NCI-H1105 (cell line): ENCODE measurements at places on chromosomes 7 and 10.

DNA sequence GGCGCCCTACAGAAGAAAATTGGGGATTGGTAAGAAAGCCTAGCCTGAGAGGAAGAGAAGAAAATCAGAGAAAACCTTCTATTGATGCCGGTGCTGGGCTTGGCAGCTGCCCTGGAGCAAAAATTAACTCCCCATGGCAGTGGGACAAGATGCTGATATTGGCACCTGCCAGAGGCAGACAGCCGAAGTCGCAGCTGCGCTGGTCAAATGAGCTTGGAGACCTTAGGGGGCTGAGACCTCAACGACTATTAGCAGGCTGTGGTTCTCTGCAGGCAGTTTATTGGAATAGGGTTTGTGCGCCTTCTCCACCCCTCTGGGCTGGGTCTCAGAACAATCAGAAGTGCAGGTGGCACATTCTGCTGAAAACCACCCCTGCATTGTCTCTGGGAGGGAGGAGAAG is 213.7 kb downstream of the GFRA1 start:
- DNase-seq = no peak

DNA sequence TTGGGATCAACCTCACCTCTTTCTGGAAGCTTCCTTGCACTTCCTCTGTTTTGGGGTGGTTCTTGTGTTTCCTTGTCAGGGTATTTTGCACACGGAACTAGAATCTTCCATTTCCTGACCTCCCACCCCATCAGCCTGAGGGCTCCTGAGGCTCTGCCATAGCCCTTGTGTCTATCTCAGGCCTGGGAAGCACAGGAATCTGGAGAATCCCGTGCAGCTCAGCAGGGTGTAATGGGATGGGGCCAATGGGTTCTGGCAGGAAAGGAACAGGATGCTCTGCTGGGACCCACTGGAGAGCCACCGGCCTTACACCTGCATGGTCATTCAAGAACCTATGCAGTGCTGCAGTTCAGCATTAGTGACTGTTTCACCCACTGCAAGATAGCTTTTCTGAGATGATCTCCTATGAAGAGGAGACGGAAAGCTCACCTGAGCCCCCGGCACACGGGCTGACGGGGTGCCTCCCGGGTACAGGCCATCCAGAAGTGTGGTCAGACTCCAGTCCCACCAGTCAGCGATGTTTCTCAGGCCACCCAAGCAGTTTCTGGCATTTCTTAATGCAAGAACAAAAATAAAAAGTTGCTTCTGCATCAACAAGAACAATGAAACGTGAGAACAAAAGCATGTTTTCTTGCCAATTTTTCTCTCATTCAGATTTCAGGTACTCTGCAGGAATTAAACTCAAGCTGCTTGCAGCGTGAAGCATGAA is 133.2 kb downstream of the PKD1L1 start:
- no peak for DNase-seq

GRCh38 chr7:94748376-94748775 is 92.4 kb upstream of the SGCE start:
- no peak for DNase-seq

GRCh38 chr7:18689551-18689950 is 194.0 kb downstream of the HDAC9 start:
- DNase-seq = no peak

DNA sequence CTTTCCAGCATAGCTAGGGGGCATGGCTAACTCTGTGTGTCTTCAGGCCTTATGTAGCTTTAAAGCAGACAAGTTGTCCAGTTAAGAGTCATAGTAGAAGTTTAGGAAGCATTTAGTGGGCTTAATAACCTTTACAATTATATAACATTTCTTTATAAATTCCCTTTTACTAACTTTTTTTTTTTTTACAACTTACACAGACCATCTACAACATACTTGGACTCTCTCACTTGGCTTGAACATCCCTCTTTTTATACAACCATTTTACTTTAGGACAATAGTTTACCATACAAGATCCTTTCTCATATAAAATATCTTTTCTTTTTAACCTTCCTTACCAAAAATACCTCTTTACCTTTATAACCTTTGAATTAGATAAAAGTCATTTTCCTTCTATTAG is 26.3 kb downstream of the SP4 start:
- no peak for DNase-seq

- DNase-seq = no peak
These were observed 428.0 kb upstream of the TPK1 start for GRCh38 chr7:145263886-145264285.

DNA sequence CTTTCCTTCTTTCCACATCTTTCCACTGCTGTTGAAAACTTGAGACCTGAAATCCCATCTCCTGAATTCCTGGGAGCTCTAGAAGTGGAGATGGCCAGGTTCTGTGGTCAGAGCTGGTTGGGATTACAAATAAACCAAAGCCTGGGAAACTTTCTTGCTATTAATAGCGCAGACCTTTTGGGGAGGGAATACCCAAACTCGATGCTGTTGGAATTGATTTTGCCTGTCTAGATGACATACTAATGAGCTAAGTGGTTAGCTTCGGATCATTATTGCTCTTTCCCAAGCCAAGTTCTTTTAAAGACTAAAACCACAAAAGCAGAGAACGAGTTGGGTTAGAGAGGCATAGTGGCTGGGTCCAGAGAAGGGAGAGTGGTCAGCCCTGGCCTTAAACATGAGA is 76.6 kb downstream of the TCF7L2 start:
- no peak for DNase-seq

- no peak for DNase-seq
These were observed 54.1 kb downstream of the DAGLB start for GRCh38 chr7:6393667-6394056.

DNA sequence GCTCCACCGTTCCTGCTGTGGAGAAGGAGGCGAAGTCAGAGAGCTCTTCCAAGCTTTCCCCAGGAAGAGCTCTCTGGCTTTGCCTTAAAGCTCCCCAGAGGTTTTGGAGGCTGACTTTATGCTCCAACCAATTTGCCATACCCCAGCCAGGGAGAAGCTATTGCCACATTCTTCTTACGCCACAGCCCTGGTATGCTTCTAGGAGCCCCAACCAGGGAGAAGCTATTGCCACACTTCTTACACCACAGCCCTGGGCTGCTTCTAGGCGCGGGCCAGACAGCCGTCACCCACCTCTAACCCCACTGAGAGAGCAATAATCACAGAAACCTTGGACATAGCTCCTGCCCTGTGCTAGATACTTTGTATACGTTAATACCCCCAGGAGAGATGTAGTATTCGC is 951 bp downstream of the ELOVL3 start:
- DNase-seq = no peak

DNA sequence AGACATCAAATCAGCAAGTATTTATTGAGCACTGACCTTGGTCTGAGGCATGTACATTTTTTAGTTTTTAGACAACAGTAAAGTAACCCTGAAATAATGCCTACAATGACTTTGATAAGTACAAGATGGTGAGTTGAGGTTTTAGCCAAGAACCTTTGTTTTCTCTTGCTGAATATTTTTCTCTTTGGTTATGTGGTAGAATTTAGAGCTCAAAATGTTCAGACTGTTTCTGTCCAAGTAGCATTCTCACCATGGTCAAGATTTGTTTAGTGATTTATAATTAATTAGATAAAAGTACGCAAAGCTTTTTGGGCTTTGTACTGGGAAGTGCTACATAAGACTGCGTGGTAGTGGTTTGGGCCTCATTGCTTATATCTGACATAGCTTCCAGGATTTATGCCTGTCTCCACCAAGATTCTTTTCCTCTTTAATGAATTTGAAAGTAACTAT is 102.4 kb downstream of the KAT6B start:
- DNase-seq = no peak

DNA sequence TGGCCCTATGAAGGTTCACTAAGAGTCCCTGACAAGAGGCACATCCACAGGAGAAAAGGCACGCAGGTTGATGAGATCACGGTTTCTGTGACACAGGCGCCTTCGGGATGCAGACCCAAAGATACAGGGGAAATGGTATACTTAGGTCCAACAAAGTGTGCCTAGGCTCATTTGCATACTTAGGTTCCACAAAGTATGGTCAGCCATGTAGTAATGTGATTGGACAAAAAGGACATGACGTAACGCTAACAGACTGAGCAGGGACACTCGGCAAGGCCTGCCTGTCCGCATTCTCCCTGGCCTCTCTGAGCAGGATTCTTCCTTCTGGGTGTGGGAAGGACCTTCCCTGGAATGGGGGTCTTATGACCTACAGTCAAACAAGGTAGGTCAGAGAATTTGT is 190.6 kb downstream of the CELF2 start:
- no peak for DNase-seq

- no peak for DNase-seq
These were observed 154.5 kb upstream of the MAGI2 start for GRCh38 chr7:79608005-79608404.

DNA sequence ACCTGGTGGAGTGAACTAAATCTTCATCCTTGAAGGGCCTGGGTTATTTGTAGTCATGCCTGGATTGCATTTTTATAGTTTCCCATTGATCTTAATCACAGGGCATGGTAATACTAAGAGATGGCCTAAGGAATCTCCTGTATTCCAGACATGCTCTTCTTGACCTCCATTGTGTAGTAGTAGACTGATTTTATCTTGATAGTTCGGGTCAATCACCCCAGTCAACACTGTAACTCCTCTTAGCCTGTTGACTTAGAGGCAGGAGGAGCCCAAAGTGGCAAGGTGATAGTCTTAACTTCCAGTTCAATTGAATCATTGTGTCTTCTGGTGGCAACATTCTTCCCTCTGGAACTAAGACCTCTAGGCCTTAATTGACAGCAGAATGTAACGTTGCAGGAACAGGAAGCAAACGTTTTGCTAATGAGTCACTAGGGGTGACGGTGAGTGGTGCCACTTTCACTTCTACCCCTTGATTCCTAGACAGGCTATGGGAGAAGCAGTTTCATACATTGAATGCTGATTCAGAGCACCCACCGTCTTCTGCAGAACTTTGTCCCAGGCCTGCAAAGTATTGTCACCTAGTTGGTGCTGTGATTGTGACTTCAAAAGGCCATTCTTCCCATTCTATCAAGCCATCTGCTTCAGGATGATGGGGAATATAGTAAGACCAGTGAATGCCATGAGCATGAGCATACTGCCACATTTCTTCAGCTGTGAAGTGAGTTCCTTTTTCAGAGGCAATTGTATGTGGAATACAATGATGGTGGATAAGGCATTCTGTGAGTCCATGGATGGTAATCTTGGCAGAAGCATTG is 24.0 kb upstream of the PAPSS2 start:
- DNase-seq = no peak

GRCh38 chr10:77530011-77530410 is 107.6 kb downstream of the KCNMA1 start:
- no peak for DNase-seq

DNA sequence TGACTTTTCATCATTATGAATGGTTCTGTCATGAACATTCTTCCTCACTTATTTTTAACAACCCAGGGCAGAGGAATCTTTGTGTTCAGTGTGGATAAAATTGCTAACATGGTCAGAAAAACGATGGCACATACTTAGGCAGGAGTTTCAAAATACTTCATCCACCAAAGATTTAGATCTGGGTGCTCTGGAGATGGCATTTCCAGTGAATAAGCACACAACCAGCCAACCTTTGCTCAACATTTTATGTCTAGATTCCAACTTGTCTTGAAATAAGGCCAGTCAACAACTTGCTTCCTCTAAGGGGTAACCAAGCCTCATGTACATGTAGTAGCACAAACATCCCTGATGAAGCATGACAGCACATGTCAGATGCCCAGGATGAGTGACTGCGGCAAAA is 33.4 kb upstream of the ADRB1 start:
- no peak for DNase-seq

- no peak for DNase-seq
These were observed 194.9 kb upstream of the CDCA7L start for GRCh38 chr7:22140578-22140977.

DNA sequence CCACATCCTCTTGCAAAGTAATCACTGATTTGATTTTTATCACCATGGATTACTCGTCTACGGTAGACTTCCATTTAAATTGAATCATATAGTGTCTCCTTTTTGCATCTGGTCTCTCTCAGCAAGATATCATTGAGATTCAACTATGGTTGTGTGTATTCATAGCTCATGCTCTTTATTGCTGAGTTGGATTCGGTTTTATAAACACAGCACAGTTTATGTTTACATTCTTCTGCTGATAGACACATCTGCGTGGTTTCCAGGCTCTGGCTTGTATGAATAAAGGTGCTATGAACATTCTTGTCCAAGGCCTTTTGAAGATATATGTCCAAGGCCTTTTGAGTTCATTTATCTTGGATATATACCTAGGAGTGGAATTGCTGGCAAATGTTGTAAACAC is 356.5 kb upstream of the CELF2 start:
- no peak for DNase-seq

- DNase-seq = no peak
These were observed 87.0 kb downstream of the ARMH3 start for GRCh38 chr10:101968940-101969321.

DNA sequence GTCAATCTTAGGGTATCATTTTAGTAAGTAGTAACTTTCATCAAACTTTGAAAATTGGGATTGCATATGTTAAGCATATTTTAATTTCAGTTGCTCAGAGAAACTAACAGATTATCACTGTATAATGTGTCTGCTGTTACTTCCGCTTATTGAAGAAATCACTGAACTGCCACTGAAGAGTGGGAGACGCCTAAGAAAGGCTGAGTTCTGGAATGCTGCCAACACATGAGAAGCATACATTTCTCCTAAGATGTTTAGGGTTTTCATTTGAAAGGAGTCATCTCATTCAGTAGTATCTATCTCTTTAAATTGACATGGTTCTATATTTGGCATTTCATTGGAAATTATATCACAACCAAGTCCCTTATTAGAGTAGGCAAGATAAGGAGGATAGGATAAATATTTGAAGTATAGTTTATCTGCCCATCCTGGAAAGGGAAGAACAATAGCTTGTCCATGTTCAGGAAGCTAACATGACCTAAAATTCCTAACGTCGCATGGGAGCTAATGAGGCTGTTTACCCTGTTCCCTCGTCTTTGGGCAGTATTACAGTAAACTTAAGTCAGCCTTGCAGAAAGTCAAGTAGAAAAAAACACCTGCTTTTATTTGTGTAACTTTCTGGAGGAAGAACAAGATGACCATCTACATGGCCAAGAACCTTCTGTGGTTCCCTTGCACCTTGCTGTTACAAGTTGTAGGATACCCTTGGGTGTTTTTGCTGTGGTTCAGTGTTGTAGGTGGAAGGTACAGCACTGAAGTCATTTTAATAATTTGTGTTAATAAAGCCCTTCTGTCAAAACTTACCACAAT is 67.3 kb downstream of the NHLRC2 start:
- no peak for DNase-seq

GRCh38 chr10:6494442-6494819 is 85.6 kb downstream of the PRKCQ start:
- no peak for DNase-seq

GRCh38 chr10:80421707-80422536 is 13.6 kb downstream of the PRXL2A start:
- no peak for DNase-seq

- DNase-seq = no peak
These were observed 683.2 kb upstream of the IGFBP3 start for GRCh38 chr7:46604241-46604661.

- no peak for DNase-seq
These were observed 86.5 kb upstream of the PFKP start for GRCh38 chr10:2980791-2981360.

DNA sequence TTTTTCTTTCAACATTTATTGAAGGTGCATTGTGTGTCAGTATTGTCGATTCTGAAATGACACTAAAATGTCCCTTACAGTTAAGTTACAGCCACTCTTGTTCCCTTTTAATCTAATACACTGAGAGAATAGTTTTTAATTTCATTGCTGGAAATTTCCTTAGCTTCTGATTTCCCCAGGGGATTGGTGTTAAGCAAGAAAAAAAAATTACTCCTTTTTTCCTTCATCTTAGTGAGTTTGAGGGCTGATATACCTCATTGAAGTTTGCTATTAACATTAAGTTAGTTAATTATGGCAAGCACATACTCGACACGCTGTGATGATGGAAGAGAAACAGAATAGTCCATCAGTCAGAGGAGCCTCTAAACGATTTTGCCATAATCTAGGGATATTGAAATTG is 57.0 kb upstream of the EXOC4 start:
- no peak for DNase-seq
